ENCODE measurements at places on chromosomes 11 and 22. TPM values are rescaled to one million over a fixed set of nuclear protein-coding genes. Genes with fewer than 3 reads are reported as not detected.

RAB3IL1 gene
- 7.5 TPM for total RNA-seq

UPB1 gene
- total RNA-seq = 0.10 TPM

LRP4 gene
- total RNA-seq = 0.05 TPM

CELSR1 gene
- total RNA-seq = 5.7 TPM

SCUBE1 gene
- 0.30 TPM for total RNA-seq

FGF4 gene
- not detected for total RNA-seq

RBMXL2 gene
- not detected for total RNA-seq

PGA5 gene
- not detected for total RNA-seq

XKR3 gene
- total RNA-seq = not detected

DDI1 gene
- total RNA-seq = not detected

DDX25 gene
- not detected for total RNA-seq

OMP gene
- total RNA-seq = not detected

DNAJB13 gene
- total RNA-seq = 0.15 TPM

OR5P2 gene
- not detected for total RNA-seq

RFPL2 gene
- total RNA-seq = not detected

DEPDC7 gene
- total RNA-seq = 0.39 TPM

P2RY6 gene
- 0.44 TPM for total RNA-seq

IFITM10 gene
- 0.20 TPM for total RNA-seq

PTGDR2 gene
- total RNA-seq = not detected

ZC3H12C gene
- total RNA-seq = 18.4 TPM

RTN4R gene
- total RNA-seq = 0.69 TPM

LYVE1 gene
- 12.1 TPM for total RNA-seq

KCNE3 gene
- 0.27 TPM for total RNA-seq

HORMAD2 gene
- not detected for total RNA-seq

DEFB131B gene
- total RNA-seq = not detected

SERPING1 gene
- 1.9 TPM for total RNA-seq

SPDYC gene
- total RNA-seq = not detected

EMSY gene
- total RNA-seq = 25.9 TPM

CLCF1 gene
- total RNA-seq = 6.8 TPM

SCUBE2 gene
- 0.33 TPM for total RNA-seq

FZD4 gene
- total RNA-seq = 151 TPM

GAS2 gene
- total RNA-seq = 1.8 TPM

OR8D1 gene
- total RNA-seq = not detected

ARRB1 gene
- 58.7 TPM for total RNA-seq

GAB4 gene
- total RNA-seq = not detected

PLEKHB1 gene
- total RNA-seq = not detected

AIP gene
- 61.3 TPM for total RNA-seq

EIF4ENIF1 gene
- total RNA-seq = 6.4 TPM

OR2AG2 gene
- not detected for total RNA-seq

PTDSS2 gene
- 33.6 TPM for total RNA-seq
